ENCODE measurements at places on chromosomes 1 and 21.

DNA sequence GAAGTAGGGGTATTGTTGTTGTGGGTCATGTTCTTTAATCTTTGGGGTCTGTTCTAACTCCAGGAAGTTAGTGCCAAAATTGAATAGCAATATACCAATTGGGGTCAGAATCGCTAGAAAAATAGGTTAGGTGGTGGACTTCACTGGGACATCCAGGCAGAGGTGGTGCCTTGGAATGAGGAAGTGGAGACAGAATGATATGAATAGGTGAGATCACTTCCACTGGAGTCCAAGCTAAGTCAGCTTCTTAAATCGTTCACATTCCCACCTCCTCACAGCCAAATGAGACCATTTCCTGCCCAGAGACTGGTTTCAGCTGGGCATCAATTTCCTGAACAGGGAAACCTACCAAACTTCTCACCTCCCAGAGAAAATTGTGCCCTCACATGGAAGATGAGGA lies 137.8 kb upstream of the RAB4A start:
- ATAC-seq = no peak

DNA sequence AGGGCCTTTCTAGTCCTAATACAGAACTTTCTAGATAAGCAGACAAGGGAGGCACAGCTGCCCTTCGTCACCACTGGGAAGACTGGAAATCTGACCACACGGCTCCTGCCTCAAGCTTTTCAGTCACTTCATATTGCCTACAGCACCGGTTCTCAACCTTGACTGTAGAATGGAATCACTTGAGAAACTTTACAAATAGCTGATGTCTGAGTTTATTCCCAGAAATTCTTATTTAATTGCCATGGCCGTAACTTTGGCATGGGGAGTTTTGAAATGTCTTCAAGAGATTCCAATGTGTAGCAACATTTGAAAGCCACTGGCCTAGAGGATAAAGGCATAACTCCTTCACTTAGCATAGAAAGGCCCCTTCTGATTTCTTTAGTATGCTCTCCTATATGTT lies 42.4 kb upstream of the STMN1 start:
- no peak for ATAC-seq

DNA sequence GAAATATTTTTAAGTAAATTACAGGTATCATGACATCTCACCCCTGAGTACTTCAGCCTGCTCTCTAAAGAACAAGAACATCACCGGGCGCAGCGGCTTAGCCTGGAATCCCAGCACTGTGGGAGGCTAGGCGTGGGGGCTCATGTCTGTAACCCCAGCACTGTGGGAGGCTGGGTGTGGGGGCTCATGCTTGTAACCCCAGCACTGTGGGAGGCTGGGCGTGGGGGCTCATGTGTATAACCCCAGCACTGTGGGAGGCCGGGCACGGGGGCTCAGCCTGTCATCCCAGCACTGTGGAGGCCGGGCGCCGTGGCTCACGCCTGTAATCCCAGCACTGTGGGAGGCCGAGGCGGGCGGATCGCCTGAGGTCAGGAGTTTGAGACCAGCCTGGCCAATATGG lies 7.7 kb upstream of the CDK11B start:
- no peak for ATAC-seq

- no peak for ATAC-seq
Observed at GRCh38 chr21:25350056-25350455, 257.2 kb downstream of the MRPL39 start.

DNA sequence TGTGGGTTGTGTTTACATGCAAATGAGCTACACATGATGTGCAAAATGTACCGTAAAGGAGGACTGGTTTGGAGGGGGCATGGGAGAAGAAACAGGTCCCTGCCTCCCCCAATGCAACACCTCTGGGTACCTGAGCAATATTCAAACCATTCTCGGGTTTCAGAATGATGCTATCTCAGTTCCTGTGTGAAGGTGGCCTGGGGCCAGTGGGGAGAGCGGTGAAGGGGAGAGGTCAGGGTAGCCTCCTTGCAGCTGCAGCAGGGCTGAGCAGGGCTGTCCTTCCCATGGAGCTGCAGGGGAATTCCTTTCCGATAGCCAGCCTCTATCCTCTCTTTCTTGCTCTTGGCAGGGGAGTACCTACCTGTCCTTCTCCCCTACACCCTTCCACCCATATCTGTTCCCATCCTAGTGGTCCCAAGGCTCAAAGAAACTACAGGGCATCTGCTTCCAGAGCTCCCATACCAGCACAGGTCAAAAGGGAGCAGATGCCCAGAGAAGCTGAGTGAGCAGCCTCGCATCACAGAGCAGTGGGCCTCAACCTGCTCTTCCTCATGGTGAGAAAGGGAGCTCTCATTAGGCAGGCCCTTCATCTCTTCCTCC lies 11.9 kb downstream of the MEF2D start:
- ATAC-seq = peak; percentile 79

- no peak for ATAC-seq
Observed at GRCh38 chr1:165454091-165454610, 9.2 kb upstream of the RXRG start.

DNA sequence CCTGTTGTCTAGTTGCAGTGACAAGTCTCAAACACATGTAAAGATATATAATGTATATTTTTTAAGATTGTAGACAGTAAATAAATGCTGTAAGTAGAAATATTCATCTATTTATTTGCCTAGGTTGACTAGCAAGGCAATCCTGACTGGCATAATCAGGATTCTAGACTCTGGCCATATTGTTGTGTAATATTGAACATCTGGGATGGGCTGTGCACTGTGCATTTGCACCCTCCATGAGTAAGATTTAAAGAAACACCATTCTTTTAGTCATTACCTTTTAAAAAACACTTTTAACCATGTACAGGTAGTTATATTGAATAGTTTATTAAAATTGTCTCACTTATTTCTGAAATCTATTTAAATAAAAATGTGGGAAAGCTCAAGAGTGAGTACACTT lies 32.4 kb downstream of the RASAL2 start:
- ATAC-seq = no peak

GRCh38 chr21:35294231-35294898 lies 245.3 kb upstream of the RUNX1 start:
- no peak for ATAC-seq

- no peak for ATAC-seq
Observed at GRCh38 chr1:9243066-9243739, 8.6 kb downstream of the H6PD start.

GRCh38 chr1:74468982-74469603 lies 43.3 kb downstream of the LRRC53 start:
- no peak for ATAC-seq

DNA sequence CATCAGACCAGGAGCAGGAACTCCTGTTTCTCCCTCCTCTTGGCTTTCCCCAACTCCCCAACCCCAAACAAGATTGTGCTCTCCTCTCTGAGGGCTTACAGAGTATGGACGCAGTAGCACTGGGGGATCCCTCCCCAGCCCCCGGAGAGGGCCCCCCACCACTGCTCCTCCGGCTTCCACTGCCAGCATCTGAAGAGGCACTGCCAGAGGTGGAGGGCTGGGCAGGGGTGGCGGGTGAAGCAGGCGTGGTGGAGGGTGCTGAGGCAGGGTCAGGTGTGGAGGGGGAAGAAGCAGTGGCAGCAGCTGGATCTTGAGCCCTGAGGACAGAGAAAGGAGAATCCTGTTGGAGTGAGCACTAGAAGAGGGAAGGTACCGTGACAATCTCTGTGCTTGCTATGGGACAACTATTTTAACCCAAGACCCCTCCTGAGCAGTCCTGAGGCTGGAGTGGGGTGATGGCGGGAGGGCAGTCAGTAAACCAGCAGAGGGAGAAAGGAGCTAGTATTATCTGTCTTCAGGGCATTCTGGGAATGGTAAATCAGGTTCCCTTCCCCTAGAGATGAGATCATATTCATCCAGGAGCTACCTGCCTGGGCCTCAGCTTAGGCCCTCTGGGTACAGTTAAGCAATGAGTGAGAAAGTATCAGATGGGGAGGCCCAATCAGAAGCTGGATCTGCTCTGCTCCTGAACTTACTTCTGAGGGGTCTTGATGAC lies 2.4 kb downstream of the UBQLN4 start:
- no peak for ATAC-seq

DNA sequence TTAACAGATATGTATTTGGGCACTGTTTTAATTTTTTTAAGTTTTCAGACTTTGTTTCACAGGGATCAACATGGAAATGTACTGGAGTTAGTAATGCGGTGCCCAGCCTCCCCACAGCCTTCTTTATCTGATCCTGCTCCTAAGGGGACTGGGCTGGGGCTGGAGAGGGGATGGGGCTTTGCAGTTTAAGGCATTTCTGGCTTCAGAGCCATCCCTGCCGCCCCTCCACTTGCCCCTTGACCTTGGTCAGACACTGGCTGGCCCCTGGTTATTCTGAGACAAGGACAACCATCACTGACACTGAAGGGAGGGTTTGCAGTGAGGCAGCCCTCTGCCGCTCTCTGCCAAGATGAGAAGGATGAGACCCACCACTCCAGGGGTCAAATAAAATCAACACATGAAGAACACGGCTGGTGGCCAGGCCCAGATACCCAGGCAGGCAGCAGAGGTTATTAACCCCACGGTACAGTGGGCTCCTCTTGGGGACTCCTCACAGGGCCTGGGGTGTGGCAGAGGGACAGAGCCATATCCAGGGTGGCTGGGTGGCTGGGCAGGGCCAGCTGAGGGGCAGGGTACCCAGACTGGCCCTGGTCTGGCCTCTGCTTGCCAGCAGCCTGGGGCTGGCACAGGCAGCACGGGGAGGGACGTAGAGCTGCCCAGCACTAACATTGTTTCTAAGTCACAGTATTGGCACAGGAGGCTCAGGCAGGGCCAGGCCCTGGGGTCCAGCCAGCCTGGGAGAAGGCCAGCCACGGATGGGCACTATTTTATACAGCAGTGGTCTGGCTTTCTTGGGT lies 7.2 kb upstream of the UBE2U start:
- ATAC-seq = no peak

- ATAC-seq = no peak
Observed at GRCh38 chr1:29202053-29202452, 20.4 kb upstream of the SRSF4 start.

DNA sequence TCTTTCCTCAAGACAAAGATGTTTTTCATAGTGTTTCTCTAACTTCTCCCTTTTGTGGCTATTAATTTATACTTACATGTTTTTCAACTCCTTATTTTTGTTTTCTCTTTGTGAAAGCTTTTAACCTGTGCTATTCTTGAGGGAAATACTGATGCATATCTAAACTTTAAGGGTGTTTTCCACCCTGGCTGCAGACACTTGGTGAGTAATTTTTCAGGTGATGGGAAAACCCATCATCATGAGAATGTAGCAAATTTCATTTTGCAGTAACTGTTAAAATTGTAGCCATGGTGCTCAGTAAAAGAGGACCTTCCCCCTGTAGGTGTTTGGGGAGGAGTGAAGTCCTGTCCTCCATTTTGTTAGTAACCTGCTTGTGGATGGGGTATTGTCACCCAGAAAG lies 124.2 kb downstream of the LIPI start:
- ATAC-seq = peak; percentile 69

DNA sequence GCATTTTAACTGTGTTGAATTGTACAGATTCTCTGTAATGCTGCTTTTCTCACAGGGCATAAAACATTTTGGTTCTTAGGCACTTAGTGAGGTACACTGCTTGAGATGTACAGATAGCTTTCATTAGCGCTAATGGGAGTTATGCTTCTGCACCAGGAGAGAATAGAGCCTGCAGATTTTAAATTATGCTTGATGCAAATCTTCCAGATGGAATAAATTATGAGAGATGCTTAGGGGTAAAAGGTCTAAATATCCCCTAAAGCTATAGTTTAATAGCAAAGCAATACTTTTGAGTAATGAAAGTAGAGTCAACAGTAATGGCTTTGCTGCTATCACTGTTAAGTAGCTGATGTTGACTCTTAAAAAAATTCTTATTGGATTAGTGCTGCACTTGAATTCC lies 248.9 kb downstream of the S1PR1 start:
- no peak for ATAC-seq

DNA sequence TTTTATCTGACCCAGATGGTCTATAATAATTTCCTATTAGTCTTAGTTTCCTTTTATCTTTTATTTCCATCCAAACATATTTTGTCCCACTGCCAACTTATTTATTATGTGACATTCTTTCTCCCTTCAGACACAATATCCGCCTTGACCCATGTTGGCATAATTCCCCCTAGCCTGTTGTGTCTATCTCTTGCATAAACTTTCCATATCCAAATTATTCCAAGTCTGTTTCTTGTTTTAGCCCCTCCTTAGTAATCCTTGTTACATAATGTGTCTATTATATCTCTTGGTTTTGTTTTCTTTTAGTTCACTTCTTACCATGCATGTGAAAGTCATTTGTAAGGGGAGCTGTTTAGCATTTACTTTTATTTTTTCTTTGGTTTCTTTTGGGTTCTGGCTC lies 81.6 kb upstream of the CACHD1 start:
- no peak for ATAC-seq

Data from stimulated activated memory B cell treated with anti-CD40 and anti-IgM and Interleukin-4, amounts not matched to agents 10 μg/mL and 1 μg/mL and 100 μg/mL, for 72 hours (primary cell).